NCI-H1092 (cell line): ENCODE measurements at places on chromosomes 1 and 21.
A peak's percentile ranks its signal among the peaks of the same experiment; 100 is the strongest.

DNA sequence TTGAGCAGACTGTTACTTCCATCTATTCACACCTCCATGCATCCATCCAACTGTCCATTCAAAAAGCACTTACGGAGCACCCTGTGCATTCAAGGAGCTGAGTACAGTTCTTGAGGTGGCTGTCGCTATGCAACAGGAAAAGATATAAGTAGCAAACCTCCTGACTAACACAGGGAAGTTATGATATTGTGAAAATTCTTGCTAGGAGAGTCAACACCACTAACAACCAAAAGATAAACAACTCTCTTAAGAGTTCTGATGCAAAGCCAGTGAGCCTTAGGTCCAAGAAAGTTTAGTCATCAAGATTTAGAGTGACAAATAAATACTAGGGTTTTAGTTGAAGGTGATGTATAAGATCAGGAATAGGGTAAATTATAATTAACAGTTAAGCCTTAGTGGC, 44.5 kb upstream of the TRIM45 start:
- no peak for DNase-seq

DNA sequence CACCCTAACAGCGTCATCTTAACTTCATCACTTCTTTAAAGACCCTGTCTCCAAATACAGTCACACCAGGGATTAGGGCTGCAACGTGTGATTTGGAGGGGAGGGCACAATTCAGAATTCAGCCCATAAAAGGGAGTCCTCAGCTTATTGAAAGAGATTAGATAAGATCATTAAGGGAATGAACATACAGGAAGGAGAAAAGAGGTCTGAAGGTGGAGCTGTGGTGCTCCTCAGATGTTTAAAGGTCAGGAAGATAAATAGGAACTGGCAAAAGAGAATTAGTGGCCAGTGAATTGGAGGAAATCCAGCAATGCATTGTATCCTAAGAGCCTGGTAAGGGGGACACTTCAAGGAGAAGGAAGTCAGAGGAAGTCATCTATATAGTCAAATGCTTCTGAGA, 113.5 kb downstream of the PROX1 start:
- DNase-seq, result no peak

DNA sequence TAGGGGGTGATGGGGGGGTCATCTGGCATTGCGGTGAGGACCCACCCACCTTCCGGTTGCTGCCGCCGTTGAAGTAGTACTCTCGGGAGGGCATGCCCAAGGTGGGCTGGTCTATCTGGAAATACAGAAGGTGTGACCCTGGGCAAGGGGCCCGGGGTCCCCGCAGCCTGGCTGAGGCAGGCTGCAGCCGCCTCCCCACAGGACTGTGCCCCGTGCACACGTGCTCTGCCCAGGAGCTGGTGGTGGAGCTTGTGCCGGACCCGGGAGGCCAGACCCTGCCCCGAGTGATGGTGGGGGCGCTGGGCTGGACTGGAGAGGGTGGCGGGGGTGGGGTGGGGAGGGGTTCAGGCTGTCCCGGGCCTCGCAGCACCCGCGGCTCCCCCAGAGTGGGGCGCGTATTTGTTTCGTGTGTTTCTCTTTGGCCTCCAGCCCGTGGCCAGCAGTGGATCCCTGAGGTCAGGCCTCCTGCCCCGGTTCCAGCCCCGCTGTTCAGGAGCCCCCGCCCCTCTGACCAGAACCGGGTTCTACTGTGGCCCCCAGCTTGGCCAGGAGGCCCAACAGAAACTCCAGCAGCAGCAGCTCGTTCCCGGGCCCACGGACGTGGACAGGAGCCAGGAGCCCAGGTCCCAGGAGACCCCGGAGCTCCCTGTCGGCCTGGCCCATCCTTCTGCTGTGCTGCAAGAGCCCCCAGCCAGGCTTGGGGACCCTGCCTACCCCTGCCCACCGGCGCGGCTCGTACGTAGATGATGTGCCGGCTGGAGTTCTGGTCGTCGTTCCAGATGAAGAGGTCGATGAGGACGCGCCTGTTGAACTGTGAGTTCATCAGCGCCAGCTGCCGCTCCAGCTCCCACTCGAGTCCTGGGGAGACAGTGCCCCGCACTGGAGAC, 19.2 kb downstream of the PRXL2B start:
- no peak for DNase-seq

DNA sequence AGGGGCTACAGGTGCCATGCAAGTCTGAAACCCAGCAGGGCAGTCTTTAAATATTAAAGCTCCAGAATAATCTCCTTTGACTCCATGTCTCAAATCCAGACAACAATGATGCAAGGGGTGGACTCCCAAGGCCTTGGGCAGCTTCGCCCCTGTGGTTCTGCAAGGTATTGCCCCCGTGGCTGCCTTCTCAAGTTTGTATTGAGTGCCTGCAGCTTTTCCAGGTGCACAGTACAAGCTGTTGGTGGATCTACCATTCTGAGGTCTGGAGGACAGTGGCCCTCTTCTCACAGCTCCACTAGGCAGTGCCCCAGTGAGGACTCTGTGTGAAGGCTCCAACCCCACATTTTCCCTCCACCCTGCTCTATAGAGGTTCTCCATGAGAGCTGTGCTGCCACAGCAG, 3.7 kb upstream of the MROH9 start:
- DNase-seq, result no peak

DNA sequence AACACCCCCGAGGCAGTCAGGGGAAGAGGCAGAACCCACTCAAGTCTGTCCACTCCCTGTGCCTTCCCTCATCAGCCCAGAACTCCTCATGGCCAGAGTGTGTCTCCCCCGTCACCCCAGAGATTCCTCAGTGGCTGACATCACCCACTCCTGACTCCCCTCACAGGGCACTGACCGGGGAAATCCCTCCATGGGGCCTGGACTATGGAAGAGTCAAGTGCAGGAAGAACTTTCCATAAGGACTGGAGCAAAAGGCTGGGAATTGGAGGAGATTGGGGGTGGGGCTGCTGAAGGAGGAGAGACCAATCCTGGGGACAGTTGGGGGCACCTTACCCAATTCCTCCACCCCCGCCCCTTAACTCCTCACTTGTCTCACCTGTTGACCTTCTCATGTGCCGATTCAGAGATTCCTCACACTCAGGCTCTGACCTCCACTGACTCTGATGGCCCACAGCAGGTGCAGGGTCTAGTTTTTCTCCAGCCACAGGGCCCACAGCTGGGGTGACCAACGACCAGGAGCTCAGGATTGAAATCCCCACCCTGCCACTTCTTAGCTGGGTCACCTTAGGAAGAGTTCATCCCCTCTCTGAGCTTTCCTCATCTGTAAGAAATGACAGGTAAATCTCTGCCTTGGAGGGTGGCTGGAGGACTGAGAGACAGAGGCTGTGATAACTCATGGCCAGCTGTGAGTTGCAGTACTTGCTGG, 481 bp upstream of the EXTL1 start:
- no peak for DNase-seq

GRCh38 chr1:219781491-219781890, 146.9 kb downstream of the SLC30A10 start:
- no peak for DNase-seq

- peak; percentile 59 for DNase-seq
Observed at GRCh38 chr1:21337928-21338572, 47.8 kb upstream of the ECE1 start.

GRCh38 chr1:170604065-170604464, 59.9 kb upstream of the PRRX1 start:
- no peak for DNase-seq

DNA sequence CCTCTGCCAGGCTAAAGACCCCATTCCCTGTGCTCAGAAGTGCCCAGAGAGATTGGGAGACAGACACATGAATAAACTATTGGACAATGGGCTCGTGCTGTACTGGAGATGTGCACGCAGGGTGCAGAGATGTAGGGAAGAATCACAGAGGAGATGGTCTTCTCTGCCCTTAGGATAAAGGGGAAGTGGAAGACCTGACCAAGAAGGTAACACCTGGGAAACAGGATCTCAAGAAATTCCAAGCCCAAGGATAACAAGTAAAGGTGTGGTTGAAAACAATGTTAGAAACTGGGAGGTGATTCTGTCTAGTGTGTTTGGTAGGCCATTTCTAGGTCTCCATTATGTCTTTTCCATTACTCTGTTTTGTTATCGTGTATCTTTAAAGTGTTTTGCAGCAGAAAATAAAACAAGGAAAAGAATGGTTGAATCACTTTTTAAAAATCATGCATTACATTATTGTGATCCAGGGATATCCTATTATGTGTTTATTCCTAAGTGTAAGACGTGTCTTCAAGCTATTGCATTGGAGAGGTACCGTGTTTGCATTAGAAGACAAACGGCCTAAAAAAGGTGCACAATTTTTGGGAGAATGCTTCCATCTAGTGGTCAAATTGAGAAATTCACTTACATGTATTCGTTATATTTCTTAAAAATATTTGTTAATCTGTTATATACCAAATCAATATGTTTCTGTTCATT, 40.8 kb upstream of the KCTD3 start:
- peak; percentile 33 for DNase-seq

DNA sequence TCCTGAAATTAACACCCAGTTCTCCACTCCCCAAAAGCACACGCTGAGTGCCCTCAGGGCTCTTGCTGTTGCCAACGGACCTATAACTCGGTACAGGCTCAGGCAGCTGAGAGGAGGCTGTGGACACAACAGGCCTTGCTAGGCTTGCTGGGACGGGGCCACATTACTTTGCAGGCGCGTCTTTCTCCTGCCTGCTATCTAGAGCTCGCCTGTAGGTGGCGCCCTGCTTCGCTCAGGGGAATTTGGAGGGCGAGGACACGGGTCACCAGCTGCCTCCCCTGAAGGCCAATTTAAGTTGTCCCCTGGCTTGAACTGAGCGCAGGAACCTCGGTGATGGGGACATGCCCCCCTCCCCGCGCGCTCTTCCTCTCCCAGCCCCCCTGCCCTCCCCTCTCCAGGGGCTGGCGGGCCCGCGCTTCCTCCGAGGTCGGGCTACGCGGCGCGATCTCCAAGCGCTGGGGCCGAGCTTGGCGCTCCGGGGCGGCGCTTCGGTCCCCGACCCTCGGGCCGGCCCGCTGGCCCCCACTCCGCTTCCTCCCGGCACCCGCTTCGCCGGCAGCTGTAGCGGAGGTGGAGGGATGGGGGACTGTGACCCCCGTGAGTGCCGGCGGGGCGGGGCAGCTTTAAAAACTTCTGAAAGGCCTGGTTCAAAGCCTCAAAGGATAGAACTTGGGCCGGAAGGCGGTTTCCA, 32.4 kb upstream of the NFIA start:
- DNase-seq, result peak; percentile 68

DNA sequence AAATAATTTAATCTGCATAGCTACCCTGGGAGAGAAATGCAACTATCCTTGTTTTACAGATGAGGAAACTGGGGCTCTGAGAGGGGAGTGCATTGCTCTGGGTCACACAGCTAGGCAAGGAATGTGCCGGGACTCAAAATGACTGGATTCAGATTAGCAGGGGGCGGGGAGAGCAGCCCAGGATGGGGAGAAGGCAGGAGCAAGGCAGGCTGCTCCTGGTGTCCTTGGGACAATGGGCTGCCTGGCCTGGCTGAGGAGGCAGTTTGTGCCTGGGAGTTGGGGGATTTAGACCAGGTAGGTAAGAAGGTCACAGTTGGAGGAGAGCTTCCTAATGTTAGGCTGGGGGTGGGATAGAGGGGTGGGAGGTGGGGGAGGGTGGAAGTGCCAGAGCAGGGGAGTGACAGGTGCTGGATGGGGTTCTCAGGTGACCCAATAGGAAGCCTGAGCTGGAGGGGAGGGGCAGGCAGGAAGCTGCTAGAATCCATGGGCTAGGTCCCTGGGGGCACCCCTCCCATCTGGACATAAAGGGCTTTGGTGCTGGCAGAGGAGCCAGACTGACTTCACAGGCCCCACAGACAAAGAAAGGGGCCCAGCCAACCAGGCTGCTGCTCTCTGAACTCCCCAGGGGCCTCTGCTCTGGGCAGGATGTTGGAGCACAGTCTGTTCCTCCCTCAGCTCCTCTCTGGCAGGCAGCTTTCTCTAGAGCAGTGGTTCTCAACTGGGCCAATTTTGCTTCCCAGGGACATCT, 29.0 kb downstream of the TRIM62 start:
- peak; percentile 85 for DNase-seq

DNA sequence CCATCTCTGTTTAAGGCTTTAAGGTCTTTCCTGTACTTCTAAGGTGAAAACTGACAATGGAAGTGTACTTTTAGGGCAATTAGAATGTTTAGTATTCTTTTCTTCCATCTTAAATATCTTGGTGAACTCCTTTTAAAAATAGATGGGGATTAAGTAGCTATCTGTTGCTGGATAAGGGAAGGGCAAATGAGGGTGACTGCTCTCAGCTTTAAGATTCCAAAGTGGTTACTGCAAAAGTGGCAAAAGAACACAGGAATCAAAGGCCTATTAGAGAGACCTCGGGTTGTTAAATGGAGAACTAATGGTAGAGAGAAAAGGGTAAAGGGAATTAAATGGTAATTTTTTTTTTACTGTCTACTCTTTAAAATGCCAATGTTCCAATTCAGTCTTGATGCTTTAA, 774.1 kb upstream of the B3GALT2 start:
- DNase-seq, result no peak
